ENCODE measurements at places on chromosomes 3 and 15.

DNA sequence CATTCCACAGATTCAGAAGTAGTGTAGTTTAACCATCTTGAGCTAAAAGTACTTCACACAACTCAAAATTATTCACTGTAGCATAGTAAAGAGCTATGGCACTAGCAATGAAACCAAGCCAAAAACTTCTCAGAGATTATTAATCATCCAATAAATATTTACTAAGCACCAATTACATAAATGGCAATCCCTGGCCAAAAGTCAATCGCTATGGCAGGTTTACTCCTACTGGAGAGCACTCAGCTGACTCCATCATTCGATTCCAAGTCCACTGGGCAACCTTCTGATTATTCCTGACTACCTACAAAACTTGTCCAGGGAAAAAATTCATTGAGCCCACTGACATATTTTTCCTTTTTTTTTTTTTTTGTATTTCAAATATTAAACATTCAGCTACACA, 23.9 kb downstream of the ATP13A3 start:
- DNase-seq = no peak

DNA sequence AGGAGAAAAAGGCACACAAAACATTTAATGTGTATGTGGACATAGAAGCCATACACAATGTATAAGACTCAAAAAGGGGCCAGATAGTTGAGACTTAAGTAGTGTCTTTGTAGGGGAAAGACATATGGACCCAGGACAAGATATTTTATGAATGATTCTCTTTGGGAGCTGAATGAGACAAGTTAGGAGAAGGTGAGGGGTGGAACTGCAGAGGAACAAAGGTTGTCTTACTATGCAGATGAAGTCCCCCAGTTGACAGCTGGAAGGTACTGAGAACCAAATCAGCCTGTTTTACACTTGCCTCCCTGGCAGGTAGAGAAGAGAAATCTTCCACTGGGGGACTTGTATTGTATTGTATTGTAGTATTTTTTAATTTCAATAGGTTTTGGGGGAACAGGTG, 14.9 kb upstream of the GCNT3 start:
- no peak for DNase-seq

DNA sequence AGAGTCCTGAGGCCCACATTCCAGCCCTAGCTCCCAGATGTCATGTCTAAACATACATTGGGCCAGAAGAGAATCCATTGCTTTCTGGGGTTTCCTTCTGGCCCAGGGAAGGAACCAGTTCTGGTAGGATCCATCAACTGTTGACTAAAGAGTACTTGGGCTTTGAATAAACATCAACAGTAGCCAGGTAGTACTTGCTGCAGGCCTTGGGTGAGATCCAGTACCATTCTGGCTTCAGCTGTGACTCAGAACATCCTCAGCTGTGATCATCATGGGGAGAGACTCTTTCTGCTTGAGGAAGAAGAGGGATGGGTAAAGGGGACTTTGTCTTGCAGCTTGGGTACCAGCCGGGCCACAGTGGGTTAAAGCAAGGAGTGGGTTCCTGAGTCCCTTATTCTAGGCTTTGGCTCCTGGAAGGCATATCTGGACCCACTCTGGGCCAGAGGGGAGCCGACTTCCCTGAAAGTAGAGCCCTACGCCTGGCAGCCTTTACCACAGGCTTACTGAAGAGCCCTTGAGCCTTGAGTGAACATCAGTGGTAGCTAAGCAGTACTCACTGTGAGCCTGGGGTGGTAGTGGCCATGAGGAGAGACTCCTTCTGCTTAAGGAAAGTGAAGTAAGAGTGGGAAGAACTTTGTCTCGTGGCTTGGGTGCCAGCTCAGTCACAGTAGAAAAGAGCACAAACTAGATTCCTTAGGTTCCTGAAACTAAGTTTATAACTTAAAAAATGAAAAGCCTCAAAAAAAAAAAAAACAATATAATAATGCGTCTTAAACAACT, 128.3 kb downstream of the GOLIM4 start:
- no peak for DNase-seq

- no peak for DNase-seq
These were observed 102.8 kb downstream of the KCNH8 start for GRCh38 chr3:19250959-19251610.

GRCh38 chr3:156409694-156410093, 145.2 kb downstream of the SSR3 start:
- no peak for DNase-seq

DNA sequence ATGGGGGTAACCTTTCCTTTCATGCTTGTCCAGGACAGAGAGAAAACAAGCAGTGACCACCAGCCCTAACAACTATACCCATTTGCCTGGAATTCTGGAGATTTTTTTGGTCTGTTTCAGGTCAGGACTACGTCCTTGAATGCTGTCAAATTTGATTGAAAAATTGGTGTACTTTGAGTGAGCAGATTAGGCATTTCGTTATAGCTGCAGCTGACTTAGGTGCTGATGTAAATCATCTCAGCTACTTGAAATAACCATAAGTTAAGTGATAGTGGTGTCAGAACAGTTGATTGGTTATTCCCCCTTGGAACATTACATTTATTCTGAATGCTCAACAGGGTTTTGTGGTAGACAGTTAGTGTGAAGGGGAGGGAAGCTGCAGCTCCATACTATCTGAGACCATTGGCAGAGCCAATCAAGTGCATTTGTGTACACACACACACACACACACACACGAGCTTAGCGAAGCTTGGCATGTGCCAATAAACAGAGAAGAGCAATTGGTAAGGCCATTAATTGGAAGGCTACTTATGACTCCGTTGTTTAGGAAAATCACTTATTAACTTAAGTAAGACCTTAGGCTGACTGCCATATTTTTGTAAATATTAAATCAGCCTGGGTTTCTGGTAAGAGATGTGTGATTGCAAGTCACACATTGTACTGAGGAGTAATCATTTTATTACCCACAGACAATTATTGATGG, 447.8 kb downstream of the MFSD1 start:
- no peak for DNase-seq

DNA sequence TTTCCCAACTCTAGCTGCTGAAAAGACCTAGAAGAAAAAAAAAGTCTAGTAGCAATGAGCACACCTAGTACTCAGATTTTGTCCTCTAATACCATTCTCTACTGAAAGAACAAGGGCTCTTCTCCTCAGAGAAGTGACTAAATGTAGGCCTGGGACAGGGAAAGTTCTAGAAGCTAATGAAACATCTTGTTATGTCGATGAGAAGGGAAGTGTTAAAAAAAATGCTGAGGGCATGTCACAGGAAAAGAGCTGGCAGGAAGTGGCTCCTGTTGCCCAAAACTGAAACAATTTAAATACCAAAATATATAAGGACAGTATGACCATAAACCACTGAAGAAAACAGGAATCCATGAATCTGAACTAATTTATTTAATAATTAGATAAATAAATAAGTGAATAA, 581.4 kb upstream of the TBL1XR1 start:
- DNase-seq = no peak

DNA sequence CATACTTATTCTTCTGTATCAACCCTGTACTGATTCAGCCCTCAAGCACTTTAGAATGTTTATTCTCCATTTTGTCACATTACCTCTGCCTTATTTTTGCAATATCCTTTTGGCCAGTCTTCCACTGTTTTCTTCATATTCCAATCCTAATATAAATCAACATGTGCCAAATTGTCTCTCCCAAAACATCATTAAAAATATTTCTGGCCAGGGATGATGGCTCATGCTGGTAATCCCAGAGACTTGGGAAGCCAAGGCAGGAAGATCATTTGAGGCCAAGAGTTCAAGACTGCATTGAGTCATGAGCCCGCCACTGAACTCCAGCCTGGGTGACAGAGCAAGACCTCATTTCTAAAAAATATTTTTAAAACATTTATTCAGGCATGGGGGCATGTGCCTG, 641.4 kb upstream of the CBLB start:
- DNase-seq = no peak

GRCh38 chr3:38996193-38996592, 55.6 kb downstream of the SCN11A start:
- no peak for DNase-seq

GRCh38 chr15:34353627-34354026, 10.5 kb downstream of the NUTM1 start:
- DNase-seq = no peak

DNA sequence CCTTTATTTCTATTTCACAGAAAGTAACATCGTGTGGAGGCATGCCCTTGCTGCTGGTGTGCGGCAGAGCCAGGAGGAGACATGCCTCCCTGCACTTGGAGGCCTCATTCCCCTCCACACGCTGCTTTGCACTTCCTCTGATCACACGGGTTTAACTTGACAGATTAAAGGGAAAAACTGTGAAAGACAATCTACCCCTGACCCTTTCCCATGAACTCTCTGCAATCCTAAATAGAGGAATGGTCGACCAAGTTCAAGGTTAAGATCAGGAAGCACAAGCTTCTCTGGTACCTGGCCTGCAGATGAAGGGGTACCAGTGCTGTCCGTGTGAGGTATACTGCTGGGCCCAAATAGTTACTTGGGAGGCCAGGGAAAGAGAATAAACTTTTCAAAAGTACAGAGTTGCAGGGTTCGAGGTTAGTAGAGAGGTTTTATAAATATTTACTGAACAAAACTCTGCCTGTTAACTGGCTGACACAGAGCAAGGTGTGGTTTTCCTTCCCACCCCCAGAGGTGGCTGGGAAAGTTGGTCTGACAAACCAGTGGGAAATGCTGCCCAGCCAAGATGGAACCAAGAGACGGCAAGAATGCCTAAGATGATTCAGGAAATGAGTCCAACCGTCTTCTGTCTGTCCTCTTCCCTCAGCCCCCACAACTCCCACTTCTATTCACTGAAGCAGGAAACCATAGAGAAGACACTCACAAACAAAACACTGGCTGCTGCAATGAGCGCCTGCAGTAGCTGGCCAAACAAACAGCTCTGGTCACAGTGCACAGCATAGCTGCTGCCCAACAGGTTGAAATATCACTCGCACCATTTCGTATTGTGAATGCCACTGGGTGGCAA, 79.6 kb downstream of the IGF2BP2 start:
- no peak for DNase-seq
